ENCODE measurements at places on chromosomes 6 and 20.

DNA sequence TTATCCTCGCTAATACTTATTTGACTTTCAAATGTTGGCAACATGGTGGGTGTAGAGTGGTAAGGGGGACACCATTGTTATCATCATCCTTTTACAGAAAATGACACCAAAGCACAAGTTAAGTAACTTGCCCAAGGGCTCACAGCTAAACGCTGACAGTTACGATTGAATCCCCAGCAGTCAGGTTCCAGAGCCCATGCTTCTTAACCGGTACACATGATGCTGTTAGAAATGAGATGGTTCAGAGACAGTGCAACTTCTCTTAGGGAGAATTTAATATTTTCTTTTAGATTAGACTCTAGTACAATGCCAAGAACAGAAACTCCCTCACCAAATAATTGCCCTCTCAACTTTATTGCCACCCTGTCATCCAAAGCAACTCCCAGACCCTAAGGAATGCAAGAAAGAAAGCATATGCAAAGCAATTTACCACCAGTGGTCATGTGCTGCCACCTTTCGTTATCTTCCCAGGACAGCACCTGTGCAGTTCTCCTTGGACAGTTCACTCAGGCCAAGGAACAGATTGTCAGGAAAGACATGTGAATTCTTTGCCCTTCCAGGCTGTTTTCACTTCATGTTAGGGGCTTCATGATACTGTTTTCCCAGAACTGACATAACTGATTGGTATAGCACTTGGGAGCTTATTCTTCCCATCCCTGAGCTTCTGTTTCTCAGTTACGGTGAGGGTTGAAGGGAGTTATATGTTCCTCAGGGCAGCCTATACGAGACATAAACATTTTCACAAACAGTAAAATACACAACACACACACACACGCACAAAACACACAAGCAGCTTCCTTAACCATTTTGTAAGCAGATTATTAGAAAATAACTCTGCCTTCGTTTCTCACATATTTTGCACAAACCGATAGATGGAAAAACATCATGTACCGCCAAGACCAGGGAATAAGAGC is 5.1 kb downstream of the HLA-DMA start:
- peak; percentile 37 for DNase-seq

- DNase-seq, result no peak
These were observed 280.9 kb downstream of the ZFAND3 start for GRCh38 chr6:38100380-38100779.

DNA sequence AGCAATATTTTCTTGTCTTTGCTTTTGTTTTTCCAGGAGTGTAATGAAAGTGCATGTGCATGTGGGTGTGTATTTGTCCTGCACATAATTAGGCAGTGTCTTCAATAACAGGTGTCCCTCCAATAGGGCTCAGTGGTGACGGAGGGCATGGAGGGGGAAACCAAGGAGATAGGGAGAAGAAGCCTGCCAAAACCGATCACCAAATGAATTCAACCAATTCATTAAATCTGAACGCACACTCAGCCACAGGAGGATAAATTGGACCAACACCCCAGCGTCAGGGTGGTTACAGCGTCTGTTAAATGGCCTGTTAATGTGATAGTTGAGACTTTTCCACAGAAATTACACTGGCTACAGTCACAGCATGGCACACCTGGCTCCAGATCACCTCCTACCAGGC is 527.6 kb downstream of the CD83 start:
- no peak for DNase-seq

DNA sequence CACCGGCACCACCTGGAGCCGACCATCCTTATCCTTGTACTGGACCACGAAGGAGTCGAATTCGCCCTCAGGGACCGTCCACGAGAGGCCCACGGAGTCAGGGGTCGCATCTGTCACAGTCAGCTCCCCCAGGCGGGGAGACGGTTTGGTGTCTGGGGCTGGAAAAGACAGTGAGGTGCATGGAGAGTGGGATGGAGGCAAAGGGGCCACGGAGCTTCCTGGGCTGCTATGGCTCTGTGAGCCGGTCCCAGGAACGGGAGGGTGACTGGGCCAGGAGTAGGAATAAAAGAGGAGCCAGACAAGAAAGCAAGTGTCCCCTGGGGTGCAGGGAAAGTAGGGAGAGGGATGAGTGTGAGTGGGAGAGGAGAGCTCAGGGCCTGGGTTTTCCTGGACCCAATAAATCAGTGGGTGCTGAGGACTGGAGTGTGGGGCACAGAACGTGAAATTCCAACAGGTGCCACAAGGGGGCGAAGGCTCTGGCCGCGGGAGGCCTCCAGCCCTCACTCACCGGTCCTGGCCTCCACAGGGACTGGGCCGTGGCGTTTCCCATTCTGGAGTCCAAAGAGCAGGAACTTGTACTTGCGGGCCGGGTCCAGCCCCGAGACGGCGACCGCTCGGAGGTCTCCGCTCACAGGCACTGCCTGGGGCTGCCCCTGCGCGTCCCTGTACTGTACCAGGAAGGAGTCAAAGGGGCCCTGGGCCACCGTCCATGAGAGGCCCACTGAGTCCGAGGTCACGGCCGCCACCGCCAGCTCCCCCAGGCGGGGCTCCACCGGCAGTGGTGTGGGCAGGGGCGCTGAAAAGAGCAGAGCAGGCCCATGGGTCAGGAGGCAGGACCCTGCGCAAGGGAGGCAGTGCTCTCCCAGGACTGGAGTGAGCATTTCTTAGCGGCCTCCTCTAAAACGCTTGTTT is 9.9 kb downstream of the CYP21A2 start:
- peak; percentile 72 for DNase-seq

GRCh38 chr20:22535483-22535882 is 48.9 kb downstream of the FOXA2 start:
- no peak for DNase-seq

DNA sequence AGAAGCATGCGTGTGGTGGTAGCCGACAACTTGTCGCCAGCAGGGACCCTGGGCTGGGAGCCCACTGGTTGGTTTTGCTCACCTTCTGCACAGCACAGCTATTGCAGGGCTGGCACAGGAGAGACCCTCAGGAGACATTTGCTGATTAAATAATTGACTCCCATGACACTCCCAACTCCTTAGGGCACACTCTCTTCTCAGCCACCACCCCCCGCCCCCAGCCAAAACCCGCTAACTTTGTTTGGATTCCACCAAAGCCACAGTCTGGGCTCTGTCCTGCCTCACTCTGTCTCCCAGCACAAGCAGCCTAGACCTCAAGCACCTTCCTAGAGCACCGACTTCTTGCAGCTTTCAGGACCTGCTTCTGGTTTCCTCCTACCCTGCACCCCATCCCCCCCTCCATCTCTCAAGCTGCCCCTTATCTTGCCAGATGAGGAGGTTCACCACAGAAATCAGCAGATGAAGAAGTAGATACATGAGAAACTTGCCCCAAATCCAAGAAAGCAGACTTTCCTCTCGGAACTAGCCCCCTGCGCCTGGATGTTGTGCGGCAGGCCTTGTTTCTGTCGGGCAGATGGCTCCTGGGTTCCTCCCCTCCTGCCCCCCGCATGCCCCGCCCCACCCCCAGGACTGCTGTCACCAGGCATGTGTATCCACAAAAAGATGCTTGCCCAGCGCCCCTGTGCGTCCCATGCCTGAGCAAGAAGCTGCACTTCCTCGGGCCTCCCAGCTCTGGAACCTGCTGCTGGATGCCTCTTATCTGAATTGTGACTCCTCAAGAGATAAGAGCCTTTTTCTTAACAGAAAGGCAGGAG is 35.0 kb upstream of the CD93 start:
- no peak for DNase-seq

GRCh38 chr20:4805663-4806449 is 84.1 kb downstream of the PRND start:
- DNase-seq, result no peak

DNA sequence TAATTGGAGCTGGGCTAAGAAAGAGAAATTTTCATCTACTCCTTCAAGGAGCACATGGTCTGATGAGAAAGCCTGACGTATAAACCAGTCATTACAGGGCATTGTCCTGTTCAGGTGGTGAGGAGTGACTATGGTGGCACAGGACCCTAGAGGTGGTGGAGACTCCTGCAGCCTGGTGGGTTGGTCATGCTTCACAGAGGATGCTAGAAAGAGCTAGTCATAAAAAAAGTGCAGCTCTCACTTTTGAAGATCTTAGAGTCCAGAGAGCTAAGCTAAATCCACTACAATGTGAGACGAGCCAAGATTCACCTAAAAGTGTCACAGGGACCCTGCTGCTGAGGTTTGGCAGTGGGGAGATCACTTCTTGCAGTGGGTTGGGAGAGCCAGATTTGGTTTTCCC is 9.8 kb upstream of the ZNF831 start:
- no peak for DNase-seq

GRCh38 chr6:22328474-22328873 is 31.6 kb upstream of the PRL start:
- no peak for DNase-seq

DNA sequence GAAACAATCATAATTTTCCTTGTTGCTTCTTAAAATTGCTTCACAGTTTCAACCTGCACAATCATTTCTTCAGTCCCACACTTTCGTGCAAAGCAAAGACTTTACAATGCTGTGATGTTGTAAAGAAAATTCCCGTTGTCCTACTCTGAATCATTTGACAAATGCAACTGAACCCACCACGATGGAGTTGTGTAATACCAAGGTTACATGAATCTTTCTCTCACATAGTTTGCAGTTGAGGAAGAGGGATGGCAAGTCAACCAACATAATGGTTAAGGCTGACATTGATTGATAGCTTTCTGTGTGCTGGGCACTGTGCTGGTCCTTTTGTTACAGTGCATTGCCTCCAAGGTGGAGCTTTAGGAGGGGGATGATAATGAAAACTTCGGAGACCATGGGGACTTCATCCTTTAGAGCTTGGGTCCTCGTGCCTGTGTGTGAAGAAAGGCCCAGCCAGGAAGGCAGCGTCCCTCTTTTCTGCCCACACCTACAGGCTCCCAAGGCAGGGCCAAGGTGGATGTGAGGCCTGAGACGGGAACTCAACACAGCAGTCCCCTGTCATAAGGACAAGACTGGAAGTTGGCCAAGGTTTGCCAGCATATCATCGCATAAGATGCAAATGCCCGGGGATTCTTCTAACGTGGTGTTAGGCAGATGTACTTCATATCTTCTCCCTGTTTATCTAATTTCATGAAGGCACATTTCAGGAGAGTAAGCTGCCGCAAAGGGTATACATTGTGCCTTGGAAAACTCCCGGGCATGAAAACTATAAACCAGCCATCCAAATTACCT is 96.9 kb downstream of the LY86 start:
- DNase-seq, result no peak

DNA sequence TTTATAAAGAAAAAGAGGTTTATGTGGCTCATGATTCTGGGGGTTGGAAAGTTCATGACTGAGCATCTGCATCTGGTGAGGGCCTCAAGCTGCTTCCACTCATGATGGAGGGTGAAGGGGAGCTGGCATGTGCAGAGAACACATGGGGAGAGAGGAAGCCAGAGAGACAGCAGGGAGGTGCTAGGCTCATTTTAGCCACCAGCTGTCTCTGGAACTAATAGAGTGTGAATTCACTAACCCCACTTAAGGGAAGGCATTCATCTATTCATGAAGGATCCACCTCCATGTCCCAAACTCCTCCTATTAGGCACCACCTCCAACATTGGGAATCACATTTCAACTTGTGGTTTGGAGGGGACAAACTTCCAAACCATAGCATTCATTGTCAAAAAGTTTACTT is 137.3 kb upstream of the PMEPA1 start:
- DNase-seq, result no peak

DNA sequence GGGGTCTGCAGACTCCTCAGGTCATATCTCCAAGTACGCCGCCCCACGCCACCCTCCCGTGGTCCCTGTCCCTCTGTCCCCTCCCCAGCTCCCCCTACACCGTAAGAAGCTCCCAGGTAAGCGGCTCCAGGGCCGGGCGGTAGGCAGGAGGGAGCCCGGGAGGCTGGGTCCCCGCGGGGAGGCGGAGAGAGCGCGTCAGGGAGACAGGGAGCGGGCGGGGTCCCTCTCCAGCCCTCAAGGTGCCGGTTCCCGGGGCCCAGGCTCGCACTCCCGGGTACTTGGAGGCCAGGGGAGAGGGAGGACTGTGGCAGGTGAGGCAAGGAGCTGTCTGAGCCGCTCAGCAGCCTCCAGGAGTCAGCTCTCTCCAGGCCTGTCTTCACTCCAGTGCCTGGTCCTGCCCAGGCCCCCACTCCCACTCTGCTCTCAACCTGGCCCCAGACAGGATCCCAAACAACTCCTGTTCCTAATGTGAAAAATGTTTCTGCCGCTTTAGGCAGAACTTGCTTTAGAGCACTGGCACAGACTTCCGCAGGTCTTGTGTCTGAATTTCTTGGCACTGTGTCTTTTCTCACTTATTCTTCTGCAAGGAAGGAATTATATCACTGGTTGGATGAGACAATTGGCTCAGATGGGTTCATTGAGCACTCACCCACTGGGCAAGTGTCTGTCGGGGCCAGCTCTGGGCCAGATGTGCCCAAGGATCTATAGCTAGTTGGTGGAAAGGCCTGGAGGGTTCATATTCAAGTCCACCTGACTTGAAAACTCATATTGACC is 36.6 kb downstream of the HLA-G start:
- no peak for DNase-seq

- DNase-seq, result no peak
These were observed 71.1 kb downstream of the HDDC2 start for GRCh38 chr6:125230674-125231073.
